ENCODE measurements at places on chromosomes 7 and 10.

DNA sequence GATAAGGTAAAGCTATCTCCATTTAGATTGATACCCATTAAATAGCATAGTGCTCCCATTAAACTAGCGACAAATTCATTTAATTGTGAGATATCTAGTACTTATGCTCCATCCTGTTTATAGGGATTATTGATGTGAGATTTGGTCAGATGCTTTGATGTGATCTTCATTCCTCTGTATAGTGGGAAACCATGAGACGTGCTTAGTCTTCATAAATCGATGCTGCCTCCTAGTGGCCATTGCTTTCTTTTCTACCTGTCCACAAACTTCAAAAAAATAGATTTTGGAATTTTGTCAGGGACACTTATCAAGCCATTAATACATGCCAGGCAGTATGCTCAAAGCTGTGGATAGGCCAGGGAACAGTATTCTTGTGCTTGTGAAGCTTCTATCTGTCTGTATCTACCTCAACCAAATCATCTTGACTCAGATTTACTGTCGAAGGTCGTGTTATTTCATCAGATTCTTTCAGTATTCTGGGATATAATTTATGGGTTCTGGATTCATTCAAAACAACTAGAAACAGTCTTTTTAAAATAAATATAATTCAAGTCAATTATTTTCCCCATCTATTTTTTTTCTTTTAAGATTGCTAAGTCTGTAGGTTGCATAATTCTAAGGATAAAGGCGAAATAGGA, 12.0 kb downstream of the LSM8 start:
- DNase-seq: peak; percentile 47

DNA sequence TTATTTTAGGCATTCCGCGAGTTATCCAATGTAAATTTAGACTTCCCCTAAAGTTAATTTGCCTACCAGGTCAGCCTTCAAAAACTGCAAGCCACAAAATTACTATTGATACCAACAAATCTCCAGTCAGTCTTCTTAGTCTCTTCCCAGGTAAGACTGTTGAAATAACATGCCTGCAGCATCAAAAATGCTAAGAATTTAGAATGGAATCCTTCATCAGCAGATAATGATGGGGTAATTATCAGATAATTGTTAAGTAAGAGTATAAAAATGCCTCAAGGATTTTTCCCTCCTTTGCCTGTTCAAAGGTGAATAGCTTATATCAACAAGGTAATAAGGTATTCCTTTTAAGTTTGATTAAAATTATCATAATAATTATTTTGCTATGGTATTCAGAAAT, 228.5 kb downstream of the BBS9 start:
- no peak for DNase-seq

GRCh38 chr10:132924046-132924952, 18.1 kb downstream of the CFAP46 start:
- no peak for DNase-seq

DNA sequence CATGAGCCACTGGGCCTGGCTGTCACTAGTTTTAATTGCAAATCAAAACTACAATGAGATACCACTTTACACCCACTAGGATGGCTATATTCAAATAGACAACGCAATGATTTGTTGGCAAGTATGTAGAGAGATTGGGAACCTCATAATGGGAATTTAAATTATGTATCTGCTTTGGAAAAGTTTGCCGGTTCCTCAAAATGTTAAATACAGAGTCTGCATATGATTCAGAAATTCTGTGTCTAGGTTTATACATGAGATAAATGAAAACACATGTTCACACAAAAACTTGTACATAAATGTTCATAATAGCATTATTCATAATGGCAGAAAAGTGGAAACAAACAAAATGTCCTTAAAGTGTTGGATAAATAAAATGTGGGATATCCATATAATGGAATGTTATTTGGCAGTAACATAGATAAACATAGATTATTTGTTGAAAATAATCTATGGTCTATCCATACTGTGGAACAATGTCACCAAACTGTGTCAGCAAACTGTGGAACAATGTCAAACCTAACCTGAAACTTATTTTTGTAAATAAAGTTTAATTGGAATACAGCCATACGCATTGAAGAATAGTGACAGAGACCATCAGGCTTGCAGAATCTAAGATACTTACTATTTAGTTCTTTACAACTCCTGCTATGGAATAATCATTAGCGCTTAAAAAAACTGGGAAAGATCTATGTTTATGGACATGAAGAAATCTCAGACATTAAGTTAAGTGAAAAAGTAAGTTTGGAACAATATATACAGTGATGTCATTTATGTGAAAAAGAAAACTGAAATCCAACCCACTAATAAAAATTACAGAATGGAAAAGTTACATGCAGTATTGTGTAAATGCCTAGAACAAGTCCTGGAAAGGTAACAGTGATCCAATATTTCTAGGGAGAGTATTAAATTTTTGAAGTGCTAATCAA, 70.9 kb downstream of the CCDC7 start:
- no peak for DNase-seq

DNA sequence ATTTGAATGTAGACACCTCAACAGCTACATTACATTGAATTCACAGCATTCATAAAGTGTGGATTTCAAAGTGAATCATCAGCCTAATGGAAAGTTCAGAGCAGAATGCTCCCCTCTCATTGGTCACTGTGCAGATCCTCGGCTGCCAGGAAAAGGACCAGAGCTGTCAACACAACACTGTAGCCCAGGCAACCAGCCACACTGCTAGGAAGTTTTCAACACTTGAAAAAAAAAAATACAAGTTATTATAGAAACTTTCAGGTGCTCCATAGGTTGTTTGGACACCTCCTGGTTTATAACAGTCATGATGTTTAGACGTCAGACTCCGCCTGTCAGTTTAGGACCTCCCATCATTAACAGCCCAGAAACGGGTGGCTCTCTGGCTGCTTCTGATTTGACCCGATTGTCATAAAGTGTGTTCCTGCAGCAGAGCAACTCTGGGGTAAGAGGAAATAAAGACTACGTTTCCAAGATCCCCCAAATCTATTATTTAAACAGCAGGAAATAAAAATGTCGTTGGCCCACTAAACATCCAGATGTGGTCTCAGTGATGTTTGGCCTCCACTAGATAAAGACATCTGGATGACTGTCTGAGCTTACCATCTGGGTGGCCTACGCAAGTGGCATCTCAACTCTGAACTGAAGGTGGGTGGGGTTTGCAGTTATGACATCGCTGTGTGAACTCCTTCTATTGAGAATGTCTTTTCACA, 117.4 kb downstream of the CABCOCO1 start:
- DNase-seq: no peak

GRCh38 chr10:44977287-44978212, 1.1 kb downstream of the DEPP1 start:
- DNase-seq: no peak

- no peak for DNase-seq
Measured at GRCh38 chr7:29622335-29623265, 59.0 kb downstream of the PRR15 start.

DNA sequence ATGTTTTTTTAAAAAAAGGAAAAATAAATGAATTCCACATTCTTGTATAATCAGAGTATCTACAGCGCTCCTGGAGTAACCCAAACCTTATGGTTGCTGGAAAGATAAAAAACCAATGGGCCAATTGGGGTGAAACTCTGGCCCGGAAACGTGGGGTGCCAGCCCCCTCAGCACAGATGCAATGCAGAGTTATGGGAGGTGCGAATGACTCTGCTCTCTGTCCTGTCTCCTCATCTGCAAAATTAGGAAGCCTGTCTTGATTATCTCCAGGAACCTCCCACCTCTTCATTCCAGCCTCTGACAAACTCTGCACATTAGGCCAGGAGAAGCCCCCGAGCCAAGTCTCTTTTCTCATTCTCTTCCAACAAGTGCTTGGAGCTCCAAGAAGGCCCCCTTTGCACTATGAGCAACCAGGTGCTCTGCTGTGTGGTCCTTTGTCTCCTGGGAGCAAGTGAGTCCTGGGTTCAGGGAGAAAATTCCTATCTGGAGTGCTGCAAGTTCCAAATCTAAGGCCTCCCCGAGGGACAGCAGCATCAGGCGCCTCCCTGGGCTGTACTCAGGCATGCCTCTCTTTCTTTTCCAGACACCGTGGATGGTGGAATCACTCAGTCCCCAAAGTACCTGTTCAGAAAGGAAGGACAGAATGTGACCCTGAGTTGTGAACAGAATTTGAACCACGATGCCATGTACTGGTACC, 130.5 kb upstream of the PRSS1 start:
- DNase-seq: no peak

DNA sequence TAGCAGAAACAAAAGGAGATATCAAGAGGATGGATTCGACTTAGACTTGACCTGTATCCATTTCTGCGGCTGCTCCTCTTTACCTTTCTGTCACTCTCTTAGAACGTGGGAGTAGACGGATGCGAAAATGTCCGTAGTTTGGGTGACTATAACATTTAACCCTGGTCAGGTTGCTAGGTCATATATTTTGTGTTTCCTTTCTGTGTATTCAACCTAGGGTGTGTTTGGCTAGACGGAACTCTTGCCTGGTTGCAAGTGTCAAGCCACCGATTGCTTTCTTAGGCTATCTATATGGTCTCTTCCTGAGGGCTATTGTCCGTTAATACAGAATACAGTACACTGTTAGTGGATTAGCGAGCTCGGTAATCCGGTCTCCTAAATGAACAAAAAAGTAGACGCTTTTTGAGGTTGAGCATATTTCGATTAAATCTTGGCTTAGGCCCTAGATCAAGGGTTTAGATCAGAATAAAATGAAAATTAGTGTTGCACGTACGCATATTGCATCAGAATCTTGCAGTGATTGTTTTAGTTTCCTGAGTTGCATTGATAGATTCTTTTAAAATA, 1.2 kb downstream of the PTEN start:
- DNase-seq: no peak
